ENCODE measurements at places on chromosomes 4 and X.

DNA sequence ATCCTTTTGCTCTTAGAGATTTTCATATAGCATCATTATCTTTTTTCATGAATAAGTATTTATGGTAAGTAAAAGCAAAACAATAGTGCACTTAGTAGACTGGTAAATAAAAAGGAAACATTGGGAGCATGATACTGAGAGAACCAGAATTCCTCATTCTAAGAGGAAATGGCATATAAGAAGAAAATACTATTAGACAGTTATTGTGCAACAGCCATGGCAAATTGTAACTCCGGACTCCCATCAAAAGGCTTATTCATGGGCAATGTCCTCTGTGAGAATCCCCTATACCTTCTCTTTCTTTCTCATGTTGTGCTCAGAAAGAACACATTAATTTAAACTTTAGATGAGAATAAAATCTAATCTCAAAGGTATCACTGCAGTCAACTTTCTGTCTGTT lies 42.4 kb downstream of the SPATA18 start:
- no peak for DNase-seq

- no peak for DNase-seq
Observed at GRCh38 chrX:30904186-30904585, 15.1 kb upstream of the TAB3 start.

DNA sequence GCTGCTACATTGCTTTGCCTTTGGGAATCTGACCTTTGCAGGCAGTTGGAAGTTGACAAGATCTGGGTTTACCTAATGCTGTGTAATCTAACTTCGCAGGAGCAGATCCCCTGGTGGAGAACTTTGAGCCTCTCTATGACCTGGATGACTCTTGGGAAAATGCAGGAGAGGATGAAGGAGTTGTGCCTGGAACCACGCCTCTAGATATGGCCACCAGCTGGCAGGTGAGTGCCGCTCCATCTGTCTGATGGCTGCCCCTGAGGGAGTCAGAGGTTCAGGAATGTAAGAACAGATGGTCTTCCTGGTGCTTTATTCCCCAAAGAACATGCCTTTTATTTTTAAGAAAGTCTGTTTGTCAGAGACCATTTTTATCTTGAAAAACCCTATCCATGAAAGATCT lies 109.3 kb downstream of the NFKB1 start:
- no peak for DNase-seq

- no peak for DNase-seq
Observed at GRCh38 chrX:81231476-81231875, 29.6 kb downstream of the SH3BGRL start.

DNA sequence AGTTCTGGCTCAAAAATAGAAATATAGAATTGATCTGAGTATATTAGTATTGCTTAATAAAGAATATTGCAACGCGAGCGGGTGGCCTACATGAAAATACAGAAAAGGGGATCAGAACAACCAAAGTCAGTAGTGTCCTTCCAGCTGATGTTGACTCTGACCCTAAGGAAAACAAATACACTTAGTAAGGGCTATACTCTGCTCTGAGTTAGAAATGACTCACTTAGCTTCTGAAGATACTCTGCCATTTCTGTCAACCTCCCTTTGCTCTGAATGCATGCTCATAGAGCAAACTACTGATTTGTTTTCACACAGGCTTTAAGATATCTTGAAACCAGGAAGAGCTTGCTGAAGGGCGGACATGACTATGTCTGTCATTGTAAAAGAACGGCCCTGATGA lies 22.6 kb upstream of the NMU start:
- no peak for DNase-seq

DNA sequence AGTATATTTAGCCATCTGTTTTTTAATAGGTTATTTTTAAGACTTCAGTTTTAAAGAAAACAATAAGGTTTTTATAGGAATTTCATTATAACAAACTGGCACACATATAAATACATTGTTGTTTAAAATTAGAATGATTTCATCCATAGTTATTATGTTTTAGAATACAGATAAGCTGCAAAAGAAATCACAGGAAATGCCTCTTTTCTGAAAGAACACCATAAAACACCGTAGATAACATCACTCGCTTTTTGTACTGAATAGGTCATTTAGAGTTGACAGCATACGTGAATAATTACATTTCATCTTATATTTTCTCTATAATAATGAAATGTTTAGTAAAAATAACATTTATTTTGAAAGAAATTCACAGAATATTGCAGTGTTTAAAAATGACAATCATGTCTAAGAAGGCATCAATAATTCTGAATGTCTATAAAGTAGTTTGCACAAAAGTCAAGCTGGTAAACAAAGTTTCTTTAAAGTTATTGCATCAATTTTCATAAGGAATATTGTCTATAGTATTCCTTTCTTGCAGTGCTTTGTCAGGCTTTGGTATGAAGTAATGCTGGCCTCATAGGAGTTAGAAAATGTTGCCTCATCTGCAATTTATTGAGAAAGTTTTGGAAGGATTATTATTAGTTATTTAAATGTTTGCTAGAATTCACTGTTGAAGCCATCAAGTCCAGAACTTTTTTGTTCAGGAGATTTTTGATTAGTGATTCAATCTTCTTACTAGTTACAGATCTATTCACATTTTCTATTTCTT lies 17.9 kb upstream of the VEGFC start:
- no peak for DNase-seq

DNA sequence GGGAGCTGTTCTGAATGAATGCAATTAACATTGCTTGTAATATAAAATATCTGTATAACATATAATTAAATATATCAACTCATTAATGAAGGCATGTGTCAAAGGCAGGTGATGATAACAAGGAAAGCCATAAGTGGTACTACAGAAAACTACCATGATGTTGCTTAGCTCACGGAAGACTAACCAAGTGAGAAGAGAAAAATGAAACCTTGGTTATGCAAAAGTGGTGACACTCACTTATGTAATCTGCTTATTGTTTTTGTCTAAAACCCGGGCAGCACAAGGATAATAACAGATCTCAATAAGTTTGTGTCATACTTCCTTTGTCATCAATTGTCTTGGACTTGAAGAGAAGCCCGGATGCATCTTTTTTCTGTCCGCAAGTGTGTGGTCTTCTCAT lies 156.4 kb downstream of the HS6ST2 start:
- no peak for DNase-seq

DNA sequence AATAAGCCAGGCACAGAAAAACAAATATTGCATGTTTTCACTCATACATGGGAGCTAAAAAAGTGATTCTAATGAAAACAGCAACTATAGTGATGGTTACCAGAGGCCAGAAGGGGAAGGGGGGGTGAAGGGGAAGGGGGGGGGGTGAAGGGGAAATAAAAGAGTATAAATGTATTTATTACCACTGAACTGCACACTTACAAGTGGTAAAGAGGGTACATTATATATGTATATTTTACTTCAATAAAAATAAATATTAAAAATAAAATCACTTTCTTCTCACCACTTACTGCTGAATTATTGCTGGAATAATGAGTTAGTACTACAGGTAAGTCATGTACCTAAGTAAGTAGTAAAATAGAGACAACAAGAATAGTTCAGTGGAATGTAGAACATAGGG lies 2.1 kb upstream of the VCX3B start:
- DNase-seq = no peak

DNA sequence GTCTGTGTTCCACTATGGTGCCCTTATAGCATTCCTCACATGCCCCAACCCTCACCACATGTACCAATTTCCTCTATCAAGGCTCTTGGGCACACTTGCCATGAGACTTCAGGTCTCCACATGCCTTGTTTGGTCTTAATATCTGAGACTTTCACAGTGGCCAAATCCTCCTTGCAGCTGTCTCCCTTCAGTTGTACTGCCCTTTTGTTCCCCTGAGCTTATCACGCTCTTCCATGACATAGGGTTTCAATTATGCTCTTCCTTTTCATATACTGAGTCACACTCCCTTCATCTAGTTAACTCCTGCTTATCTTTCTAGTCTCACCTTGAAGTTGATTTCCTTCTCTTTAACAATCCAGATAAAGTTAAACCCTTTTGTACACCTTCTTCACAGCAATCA lies 212.9 kb downstream of the PDHA2 start:
- DNase-seq = no peak

GRCh38 chr4:80195441-80196140 lies 1.7 kb upstream of the PRDM8 start:
- no peak for DNase-seq

- no peak for DNase-seq
Observed at GRCh38 chrX:34918856-34919255, 23.7 kb upstream of the FAM47B start.

GRCh38 chrX:40660381-40660780 lies 13.0 kb upstream of the CXorf38 start:
- DNase-seq = no peak

DNA sequence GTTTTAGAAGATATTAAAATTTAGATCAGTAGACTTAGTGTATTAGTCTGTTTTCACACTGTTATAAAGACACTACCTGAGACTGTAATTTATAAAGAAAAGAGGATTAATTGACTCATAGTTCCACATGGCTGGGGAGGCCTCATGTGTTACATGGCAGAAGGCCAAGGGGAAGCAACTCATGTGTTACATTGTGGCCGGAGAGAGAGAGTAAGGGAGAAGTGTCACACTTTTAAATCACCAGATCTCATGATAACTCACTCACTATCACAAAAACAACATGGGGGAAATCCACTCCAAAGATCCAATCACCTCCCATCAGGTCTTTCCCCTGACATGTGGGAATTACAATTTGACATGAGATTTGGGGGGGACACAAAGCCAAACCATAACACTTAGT lies 1159.7 kb upstream of the PCDH7 start:
- DNase-seq = no peak

DNA sequence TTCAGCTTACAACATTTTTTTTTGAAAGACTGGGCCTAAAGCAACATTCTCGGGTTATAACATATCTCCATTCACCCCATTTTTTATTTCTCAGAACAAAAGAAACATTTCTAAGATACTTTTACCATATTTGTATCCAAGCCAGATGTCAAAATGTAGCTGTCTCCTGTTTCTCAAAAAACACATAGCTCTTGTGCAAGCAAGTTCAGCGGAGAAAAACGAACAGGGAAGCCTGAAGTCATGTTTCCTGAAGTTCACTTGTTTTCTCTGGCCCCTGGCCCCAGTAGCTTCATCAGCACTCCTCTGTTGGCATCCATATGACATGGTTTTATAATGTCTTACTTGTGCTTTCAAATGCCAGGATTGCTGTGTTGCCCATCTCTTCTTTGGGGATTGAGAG lies 218.2 kb downstream of the BANK1 start:
- no peak for DNase-seq

Data from T follicular helper cell (primary cell).